RKO (cell line): ENCODE measurements at places on chromosomes 7 and 10.

- no peak for DNase-seq
Observed at GRCh38 chr7:112019932-112020331, 186.3 kb downstream of the DOCK4 start.

DNA sequence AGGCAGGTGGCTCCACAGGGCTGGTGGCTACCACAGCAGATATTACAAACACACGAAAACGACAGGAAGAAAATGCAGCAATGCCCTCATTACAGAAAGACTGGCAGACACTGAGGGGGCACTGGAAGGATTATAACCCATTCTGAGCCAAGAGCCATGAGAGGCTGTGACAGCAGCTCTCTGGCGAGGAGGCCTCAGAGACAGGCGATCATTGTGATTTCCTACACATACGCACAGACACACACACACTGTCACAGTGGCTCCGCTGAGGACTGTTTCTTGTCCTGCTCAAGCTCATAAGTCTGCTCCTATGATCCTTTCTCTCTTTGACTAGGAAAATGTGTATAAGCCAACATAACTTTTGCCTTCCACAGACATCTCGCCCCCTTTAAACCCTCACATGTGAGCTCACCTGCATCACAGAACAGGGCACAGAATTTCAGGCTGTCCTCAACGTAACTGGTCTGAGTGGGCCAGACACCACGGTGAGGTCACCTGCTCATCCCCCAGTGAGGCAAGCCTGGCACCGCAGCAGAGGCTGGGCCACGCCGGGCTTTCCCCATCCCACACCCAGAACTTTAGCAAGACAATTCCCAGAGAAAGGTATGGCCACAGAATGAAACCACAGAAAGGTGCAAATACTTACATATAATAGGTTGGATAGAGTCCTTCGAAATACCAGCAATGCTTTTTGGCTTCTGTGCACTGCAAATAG lies 51.7 kb downstream of the VOPP1 start:
- no peak for DNase-seq

GRCh38 chr10:98673171-98673782 lies 226.5 kb upstream of the HPS1 start:
- no peak for DNase-seq

DNA sequence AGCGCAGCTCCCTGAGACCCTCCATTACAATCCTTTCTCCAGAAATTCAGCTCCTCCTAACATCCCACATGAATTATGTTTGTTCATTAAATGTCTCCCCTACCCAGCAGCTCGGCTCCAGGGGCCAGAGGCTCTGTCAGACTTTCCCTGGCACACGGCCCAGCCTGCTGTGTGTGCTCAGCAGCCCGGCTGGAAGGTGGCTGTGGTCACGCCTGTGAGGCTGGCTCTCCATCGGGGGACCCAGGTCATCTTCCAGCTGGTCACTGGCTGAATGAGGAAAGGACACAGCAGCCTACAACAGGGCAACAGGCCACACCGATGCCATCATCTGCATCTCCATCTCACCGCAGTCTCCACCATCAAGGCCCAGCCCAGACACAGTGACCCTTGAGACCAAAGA lies 219.8 kb downstream of the MAD1L1 start:
- DNase-seq = no peak

DNA sequence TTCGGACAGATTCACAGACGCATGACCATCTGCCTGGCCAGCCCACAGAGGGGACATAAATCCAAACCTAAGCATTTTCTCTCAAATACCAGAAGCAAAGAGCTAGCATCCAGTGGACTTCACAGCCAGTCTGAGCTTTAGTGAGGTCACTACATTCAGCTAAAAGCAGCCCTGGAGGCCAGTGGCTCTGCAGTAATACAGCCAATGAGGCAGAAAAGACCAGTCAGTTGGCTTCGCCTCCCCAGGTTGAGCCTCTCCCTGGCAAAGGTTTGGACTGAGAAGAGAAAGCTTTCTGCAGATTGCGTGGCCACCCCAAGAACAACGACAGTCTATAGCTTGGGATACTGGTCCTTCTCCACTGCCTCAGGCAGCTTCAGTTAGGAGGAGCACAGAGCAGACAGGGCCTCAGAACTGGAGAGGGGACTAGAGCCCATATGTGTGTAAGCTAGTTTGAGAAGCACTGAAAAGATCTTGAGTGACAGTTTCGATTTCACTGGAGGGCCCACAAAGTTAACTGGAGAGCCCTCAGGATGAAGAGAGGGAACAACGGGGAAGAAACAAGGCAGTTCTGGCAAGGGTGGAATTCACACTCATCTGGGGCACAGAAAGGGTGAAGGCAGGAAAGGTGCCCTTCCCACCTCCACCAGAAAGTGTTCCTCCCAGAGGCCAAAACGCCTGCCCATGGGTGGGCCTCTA lies 3.8 kb downstream of the WDR91 start:
- DNase-seq = no peak

DNA sequence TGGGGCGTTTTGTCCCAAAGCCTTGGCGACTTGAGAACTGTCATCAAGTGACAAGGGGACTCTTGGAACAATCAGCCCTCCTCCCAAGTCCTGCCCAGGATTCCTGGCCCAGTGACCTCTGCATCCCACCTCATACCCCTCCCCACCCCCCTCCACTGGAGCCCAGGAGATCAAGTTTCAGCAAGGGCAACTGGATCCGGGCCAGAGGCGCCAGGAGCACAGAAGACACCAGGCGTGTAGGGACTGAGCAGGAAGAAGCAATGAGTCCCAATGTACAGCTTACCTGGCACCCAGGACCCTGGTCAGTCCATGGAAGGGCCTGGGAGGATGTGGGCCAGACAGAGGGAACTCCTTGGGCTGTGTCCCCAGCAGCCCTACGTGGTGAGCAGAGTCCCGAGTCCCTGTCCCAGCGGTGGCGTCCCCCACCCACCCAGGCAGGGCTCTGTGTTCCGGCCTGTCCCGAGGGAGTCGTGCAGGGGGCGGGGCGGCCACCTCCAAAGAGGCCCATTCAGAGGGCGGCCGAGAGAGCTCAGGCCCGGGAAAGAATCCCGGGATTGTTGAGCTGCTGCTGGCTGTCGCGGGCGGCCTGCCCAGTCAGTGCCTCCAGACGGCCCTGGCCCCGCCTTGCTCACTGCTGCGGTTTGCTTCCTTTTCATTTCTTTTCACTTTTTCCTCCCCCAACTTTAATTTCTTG lies 254.1 kb downstream of the TNS3 start:
- no peak for DNase-seq

DNA sequence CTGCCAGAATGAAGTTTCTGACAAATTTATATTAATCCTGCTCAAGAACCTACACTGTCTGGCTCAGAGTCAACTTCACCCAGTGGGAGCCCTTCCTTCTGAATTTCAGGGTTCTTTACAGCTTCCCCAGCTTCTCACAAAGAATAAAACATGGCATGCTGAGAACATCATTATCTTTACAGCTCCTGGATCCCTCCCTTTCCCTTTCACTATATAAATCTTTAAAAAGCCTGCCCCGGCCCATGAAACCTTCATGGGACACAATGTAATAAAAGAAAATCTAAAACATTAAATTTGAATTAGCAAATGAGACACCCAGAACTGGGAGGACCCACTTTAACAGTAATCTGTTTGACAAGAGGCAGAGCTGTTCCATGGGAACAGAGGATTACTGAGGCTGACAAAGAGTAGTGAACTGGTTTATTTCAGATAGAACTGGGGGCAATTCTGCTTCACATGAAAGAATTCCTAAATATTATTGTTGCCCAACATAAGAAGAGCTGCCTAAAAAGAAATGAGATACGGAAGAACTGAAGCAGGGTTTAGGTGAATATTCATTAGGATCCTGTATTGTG lies 222.8 kb downstream of the THSD7A start:
- DNase-seq = no peak

DNA sequence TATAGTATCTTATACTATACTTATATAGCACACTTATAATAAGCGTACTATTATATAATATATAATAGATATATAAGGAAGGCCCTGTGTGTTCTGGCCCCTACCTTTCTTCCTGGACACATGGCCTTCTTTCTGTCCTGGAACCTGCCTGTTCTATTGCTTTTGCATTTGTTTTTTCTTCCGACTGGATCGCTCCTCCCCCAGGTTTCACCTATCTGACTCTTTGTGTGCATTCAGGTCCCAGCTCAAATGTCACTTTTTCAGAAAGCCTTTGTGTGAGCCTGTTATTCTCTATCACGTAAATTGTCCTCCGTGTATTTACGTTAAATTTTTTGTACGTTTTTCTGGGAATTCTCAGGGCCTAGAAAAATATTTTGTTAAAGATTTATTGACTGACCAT lies 2.9 kb upstream of the TRIM8 start:
- DNase-seq = peak; percentile 13

- no peak for DNase-seq
Observed at GRCh38 chr10:96252730-96253129, 18.6 kb downstream of the BLNK start.

- DNase-seq = no peak
Observed at GRCh38 chr7:73971322-73971703, 56.7 kb upstream of the ELN start.

GRCh38 chr10:26291721-26292480 lies 75.3 kb downstream of the GAD2 start:
- no peak for DNase-seq

GRCh38 chr10:111316722-111317212 lies 239.9 kb downstream of the ADRA2A start:
- DNase-seq = no peak
